ENCODE measurements at places on chromosomes 1 and 21.

DNA sequence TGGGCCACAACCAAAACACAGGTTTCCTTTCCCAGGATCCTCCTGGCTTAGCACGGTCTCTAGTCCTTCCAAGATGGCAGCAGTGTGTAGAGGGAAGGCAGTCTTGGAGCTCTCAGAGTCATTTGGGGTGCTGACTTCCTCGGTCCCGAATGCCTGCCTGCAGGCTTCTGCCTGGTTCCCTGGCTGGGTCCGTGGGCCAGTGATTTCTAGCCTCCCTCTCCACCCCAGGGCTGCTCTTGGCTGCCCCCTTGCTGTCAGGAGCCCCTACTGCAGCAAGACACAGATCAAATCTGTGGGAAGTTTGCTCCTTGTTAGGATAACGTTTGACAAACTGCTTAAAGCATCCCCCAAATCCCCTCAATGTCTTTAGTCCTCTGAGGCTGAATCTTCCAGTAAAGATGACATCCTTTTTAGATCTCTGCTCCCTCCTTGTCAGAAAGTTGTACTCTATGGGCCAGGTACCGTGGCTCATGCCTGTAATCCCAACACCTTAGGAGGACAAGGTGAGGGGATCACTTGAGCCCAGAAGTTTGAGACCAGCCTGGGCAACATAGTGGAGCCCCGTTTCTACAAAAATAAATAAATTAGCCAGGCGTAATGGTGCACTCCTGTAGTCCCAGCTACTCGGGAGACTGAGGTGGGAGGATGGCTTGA lies 272.5 kb downstream of the RRAGC start:
- DNase-seq = no peak

DNA sequence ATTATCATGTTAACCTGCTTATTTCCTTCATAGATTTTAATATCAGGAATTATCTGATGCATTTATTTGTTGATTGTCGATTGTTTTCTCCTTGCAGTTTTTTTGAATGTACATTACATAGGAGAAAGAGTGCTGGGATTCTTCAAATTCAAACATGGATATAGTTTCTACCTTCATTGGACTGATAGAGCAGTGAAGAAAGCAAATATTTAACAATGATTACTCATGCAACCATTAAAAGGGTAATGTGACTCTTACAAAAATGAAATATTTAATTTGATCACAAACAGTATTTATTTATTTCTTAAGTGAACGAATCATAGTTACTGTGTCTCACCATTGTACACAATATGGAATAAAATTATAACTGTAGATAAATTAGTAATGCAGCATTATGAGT lies 350.9 kb downstream of the BRINP3 start:
- DNase-seq = no peak

- no peak for DNase-seq
Observed at GRCh38 chr1:209673631-209674417, 1.4 kb upstream of the G0S2 start.

- no peak for DNase-seq
Observed at GRCh38 chr1:53942127-53942957, 3.2 kb downstream of the IFT25 start.

DNA sequence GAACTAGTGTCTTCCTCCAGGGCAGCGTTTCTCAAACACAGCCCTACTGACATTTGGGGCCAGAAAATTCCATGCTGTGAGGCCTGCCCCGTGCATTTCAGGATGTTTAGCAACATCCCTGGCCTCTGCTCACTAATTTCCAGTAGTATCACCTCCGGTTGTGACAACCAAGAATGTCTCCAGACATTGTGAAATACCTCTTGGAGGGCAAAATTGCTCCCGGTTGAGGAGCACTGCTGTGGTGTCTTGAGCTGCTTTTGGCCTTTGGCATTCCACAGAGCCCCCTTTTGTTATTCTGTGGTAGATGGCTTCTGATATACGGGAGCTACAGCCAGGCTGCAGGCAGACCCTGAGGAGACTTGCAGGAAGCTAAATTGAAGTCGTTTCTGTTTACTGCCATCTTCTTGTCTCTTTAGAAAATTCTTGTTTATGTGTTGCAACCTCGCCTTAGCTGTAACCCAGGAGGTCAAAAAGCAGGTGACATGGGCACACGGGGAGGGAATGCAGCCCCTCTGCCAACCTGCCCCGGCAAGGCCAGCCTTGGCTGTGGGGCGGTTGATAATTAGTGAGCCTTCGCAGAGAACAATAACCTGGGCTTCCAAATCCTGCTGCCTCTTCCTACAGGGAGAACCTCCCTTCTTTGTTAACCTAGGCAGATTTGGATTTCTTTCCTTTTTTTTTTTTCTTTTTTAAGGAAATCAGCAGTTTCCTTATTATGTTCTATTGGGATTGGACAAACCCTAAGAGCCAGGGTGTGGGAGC lies 74.7 kb upstream of the AKT3 start:
- DNase-seq = no peak

- no peak for DNase-seq
Observed at GRCh38 chr1:5774019-5774418, 218.2 kb downstream of the NPHP4 start.

DNA sequence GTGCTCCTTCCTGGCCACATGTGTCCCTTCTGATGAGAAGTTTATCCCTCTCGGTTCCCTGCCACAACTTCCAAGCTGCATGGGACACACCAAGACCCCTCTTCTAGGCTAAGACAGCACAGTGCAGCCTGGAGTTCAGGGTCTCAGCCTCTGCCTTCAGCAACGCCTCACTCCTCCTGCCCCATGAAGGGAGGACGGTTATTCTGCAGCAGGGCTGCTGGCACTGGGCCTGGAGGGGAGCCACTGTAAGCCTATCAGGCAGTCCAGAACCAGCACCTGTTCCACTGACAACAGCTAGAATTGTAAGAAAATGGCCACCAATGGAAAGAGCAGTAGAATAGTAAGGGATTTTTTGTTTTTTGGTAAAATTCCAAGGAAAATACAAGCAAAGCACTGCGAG lies 72.3 kb downstream of the GALNT2 start:
- DNase-seq = no peak

DNA sequence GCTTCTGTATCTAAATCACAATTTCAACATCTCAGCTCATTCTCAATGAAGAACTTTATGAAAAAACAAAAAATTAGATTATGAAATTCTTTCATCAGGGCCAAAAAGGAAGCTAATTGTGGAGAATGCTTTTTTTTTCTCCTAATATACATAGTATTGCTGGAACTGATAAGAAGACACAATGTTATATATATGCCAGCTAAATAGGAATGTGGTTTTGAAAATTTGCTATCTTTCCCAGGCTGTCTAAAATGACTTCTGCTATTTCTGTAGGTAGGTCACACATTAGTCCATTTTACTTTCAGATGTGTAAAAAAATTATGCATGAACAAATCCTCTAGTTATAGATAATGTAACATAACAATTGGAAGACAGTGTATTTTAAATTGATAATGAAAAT lies 732.9 kb downstream of the RWDD3 start:
- no peak for DNase-seq

DNA sequence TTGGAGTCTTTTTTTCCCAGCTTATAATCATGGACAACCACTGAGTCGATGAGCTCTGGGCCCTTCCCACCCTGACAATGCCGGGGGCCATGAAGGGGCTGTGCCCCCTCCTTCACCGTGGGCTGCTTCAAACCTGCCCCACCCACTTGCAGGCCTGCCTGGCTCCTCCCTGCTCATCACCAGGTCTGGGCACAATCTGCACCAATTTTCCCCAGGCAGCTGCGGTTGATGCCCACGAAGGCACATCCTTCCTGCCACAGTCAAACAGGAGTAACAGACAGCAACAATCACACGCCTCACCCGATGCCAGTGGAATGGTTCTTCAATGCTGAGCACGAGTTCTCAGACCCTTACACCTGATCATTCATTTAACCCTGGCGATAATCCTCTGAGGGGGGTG lies 18.9 kb downstream of the PGLYRP3 start:
- no peak for DNase-seq

DNA sequence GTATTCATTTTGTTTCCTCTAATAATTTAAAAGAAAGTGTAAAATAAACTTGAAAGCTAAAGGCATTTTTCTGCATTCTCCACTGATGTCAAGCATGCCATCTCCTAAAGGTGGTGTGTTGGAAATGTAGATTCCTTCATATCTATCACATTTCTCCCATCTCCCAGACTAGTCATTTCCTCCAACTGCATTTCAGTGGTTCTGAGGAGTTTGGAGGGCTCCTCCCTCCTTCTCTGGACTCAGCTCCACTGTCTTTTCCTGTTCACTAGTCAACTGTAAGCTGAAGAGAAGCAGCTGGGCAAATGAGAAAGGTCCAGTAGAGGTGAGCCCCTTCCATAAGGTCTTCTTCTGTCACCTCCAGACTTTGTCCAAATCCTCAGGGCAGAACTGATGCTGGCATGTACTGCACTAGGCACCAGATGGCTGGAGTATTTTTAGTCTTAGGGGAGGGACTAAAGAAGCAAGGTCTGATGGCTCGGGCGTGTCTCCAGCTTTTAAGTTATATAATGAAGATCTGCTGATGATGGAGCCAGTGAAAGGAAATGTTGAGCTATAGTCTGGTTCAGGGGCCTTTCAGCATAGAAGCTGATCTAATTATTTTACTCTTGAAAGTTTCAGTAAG lies 186.1 kb downstream of the NTNG1 start:
- no peak for DNase-seq

DNA sequence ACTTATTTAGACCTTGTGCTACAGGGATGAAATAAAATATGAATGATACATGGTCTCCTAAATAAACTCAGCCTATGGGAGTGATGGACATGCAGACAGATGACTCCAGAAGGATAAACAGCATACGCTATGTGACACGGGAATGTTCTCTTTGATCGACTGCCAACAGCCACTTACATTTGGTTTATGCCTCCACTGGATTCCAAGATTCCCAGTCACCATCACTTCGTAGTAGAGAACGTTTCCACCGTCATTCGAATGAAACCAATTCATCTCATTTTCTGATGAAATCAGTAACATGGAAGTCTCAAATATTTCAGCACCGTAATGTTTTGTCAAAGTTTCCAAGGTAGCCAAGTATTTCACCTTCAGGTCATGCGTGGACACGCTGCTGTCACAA lies 99.7 kb downstream of the JAK1 start:
- DNase-seq = no peak

DNA sequence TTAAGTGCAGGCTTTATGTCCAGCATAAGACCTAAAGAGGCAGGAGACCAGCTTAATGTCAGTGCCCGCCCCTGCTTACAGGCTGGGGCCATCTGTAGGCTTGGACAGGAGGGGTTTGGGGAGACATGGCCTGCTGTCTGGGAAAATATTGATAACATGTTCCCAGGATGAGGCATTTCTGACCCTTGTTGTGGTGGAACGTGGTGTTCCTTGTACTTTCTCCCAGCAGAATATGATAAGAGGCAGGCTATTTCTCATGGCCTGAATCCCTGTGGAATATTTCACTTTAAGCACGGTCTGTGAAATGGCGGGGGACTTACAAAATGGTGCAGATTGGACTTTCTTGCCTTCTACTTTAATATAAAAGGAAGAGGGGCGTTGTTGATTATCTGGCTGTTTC lies 41.9 kb upstream of the PLA2G5 start:
- DNase-seq = no peak

GRCh38 chr1:214331180-214331579 lies 50.2 kb downstream of the SMYD2 start:
- no peak for DNase-seq

DNA sequence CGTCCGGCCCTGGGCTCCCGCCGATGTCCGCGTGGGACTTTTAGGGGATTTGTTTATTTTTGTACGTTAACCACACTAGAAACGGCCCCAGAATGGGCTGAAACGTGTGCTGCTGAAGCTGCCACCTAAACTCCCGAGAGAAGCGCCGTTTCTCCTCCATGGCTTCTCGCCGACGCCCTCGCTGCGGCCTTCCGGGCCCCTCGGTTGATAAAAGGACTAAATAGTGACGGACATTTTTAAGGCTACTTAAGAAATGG lies 678 bp upstream of the PTTG1IP start:
- no peak for DNase-seq

DNA sequence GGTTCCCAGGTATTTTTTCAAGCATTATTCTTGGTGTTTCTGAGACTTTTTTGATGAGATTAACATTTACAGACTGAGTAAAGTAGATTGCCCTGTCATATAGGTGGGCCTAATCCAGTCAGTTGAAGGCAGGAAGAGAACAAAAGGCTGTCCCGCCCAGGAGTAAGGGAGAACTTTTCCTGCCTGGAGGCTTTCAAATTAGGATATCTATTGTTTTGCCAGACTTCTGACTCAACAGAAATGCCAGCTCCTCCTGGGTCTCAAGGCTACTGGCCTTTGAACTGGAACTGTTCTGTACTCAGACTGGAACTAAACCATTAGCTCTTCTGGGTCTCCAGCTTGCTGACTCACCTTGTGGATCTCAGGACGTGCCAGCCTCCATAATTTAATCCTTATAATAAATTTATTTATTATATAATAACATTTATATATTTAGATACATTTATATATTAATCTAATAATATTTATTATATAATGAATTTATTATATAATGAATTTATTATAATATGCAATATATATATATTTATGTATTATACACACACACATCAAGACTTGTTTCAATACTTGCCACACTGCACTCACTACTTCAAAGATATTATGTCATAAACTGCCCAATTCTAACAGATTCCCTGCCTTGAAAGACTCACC lies 510.8 kb upstream of the B3GALT2 start:
- DNase-seq = no peak

DNA sequence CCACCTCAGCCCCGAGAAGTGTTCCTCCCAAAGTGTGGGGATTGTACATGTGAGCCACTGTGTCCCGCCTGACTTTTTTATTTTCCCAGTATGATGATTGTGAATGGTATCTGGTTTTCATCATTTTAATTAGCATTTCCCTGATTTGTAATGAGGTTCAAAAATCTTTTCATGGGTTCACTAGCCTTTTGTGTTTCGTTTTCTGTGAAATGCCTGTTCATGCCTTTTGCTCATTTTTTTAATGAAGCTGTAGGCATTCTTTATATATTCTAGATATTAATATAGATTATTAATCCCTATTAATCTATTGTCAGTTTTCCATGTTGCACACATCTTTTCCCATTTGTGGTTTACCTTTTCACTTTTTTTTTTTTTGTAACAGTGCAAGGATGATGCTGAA lies 20.5 kb downstream of the DAP3 start:
- DNase-seq = no peak

DNA sequence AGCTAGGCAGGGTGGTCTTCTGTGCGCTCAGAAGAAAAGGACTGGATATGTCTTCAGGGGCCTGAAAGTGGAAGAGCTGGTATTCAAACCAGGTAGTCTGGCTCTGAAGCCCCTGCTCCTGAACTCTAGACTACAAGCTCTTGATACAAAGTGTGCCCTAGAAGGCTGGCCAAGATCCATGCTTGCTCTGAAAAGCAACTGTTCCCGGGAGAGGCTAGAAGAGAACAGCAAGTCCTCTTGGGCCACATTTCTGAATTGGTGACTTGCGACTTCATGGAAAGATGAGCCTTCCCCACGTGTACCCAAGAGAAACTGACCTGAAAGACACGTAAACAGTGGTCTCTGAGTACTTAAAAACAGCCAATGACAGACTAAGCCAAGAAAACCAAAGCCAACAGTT lies 123.3 kb upstream of the GRIK3 start:
- DNase-seq = no peak

- no peak for DNase-seq
Observed at GRCh38 chr1:14653461-14653960, 55.0 kb downstream of the KAZN start.

- DNase-seq = no peak
Observed at GRCh38 chr1:59828160-59828559, 13.4 kb downstream of the HOOK1 start.
